ENCODE measurements at places on chromosomes 11 and 22. TPM values are rescaled to one million over a fixed set of nuclear protein-coding genes. Genes with fewer than 3 reads are reported as not detected.
A peak's percentile ranks its signal among the peaks of the same experiment; 100 is the strongest.

DNA sequence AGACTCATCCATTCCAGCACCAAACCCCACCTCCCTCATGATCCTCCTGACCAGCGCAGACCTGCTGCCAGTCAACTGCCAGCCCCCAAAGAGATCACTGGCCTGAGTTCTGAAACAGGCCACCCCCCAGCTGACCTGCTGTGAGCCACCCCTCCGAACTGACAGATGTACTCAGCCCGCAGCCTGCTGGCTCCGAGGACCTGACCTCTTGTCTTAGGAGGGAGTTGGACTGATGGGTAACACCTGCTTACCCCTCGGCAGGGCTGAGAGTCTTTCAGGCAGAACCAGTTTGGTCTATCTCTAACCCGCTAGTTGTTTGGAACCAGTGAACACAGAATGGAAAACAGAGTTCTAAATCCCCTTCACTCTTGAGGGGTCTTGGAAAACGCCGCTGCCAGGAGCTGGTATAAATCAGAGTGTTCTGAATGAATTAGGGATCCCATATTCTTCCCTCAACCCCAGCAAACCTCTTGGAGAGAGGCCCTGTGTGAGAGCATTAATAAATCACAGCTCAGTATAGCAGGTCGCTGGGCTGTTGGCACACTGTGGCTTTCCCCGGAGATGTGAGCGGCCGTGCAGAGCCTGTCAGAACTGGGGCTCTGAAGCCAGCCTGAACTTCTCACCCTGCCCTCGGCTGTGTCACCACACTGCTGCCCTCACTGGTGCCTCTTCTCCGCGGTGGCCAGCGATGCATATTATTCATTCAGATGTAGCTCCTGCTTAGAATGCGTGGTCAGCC lies 165.1 kb upstream of the NCAM1 start:
- peak overlapping the region; percentile 12 for H3K27ac ChIP-seq
- no peaks in the 10 kb centered on the region for H3K27me3 ChIP-seq
- no peaks in the 10 kb centered on the region for H3K4me1 ChIP-seq

- H3K27ac ChIP-seq: no peak overlapping the region
- no peak overlapping the region for H3K4me3 ChIP-seq
- no peaks in the 10 kb centered on the region for H3K4me1 ChIP-seq
- H3K36me3 ChIP-seq: no peaks in the 10 kb centered on the region
- no peak for DNase-seq
These were observed 35.0 kb downstream of the TBX1 start for GRCh38 chr22:19795617-19796008.

The HOATZ gene
- polyA plus RNA-seq: 0.01 TPM

GRCh38 chr11:73187854-73188253 lies 30.2 kb upstream of the P2RY2 start:
- no peaks in the 10 kb centered on the region for H3K27me3 ChIP-seq
- no peak overlapping the region for H3K27ac ChIP-seq
- no peaks in the 10 kb centered on the region for H3K36me3 ChIP-seq
- DNase-seq: no peak
- H3K4me3 ChIP-seq: no peak overlapping the region
- peaks cover 26% of the 10 kb centered on the region for H3K4me1 ChIP-seq

DNA sequence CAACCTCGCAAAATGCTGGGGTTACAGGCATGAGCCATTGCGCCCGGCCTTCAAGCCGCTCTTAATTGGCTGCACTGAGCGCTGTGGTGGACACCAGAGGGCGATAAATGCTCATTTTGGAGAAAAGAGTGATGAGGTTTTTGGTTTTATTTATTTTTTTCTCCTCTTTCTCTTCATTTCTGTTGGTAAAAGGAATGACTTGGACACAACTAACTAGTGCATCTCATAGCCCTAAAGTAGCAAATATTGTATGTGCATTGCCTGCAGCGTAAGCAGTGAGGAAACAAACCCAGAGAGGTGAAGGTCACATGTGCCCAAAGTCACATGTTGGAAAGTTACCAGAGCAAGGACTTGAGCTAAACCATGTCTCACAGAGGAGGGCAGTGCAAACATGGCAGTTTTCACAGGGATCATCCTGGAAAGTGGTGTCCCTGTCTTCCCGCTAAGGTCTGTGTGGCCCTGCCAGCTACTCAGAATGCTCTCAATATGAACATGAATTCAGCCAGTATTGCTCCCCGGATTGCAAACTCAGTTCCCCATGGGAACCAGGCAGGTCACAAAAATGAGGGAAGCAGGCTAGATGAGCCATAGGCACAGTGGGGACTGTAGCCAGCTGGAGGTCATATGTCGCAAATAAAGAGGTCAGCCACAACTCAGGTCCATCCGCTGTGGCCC lies 8.6 kb upstream of the CD82 start:
- DNase-seq: peak; percentile 45
- peak overlapping the region; percentile 40 for H3K27ac ChIP-seq
- no peaks in the 10 kb centered on the region for H3K27me3 ChIP-seq
- H3K36me3 ChIP-seq: no peaks in the 10 kb centered on the region
- H3K4me1 ChIP-seq: peaks cover 11% of the 10 kb centered on the region
- no peak overlapping the region for H3K4me3 ChIP-seq

GRCh38 chr11:120055646-120056045 lies 82.3 kb downstream of the TRIM29 start:
- DNase-seq: no peak
- H3K36me3 ChIP-seq: no peaks in the 10 kb centered on the region
- no peak overlapping the region for H3K27ac ChIP-seq
- H3K27me3 ChIP-seq: peaks cover 9% of the 10 kb centered on the region

DNA sequence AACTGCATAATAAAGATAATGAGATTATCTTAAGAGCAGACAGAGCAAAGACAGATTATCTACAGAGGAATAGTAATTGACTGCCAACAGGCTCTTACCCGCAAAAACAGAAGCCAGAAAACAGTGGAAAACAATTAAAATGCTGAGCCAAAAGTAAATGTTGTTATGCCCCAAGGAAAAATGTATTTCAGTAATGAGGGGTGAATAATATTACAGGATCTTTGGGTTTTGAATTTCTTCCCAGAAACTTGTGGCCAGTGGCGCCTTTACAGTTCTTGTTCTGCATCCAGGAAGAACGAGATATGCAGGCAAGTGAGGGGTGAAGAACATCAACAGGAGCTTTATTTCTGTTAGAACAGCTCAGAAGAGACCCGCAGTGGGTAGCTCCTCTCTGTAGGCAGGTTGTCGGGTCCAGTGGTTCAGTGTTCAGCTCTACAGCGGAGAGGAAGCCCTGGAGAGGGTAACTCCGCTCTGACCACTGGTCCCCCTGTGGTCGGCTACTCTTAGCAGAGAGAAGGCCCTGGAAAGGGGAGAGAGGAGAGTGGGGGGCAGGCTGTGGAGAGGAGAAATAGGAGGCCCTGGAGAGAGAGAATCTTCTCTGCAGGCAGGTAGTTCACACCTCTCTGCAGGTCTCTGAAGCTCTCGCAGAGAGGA lies 51.8 kb upstream of the SC5D start:
- no peak for DNase-seq
- no peak overlapping the region for H3K27ac ChIP-seq
- no peaks in the 10 kb centered on the region for H3K36me3 ChIP-seq
- H3K4me1 ChIP-seq: no peaks in the 10 kb centered on the region
- H3K27me3 ChIP-seq: no peaks in the 10 kb centered on the region
